ENCODE measurements at places on chromosomes 12 and 14. TPM values are rescaled to one million over a fixed set of nuclear protein-coding genes. Genes with fewer than 3 reads are reported as not detected.

DNA sequence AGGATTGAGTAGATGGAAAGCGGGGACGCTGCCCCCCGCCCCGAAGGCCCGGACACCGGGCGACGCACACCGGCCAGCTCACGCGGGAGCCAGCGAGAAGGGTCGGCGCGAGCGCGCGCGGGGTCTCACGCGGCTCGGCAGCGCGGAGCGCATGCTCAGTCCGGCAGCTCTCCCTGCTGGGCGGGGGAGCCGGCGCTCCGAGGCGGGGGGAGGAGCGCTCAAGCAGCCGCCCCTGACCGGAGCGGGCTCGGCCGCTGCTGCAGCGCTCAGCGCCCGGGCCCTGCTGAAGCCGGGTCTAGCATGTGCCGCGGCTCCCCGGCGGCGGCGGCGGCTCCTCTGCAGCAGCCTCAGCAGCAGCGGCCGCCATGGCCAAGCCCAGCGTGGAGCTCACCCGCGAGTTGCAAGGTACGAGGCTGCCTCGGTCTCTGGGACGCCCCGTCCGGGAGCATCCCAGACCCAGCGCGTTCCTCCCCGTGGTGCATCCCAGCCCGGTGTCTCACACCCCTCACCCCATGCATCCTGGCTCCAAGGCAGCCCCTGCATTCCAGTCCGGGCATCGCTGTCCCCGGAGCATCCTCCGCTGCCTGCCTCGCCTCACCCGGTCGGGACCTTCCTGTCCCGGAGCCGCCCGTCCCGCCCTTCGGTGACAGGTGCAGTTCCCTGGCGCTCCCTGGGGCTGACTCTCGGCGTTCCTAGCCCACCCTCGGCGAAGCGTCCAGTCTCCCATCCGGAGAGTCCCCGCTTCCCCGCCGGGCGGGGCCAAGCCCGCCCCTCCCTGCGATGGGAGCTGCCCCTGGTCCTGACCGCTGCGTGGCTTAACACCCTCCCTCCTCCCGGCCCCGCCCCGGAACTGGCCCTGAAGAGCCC lies at the start of gene CARMIL3:
TSS of gene CARMIL3 (plus strand) at position 221 of the 867 bp plus-strand sequence. CDS start at position 366, 145 bp downstream.
- DNase-seq, result peak; percentile 55
- peak within 1 kb of the TSS; percentile 85 for H3K4me3 ChIP-seq
- peaks cover 20% of the 10 kb centered on the region for H3K27me3 ChIP-seq
- no peak within 1 kb of the TSS for H3K27ac ChIP-seq
- H3K36me3 ChIP-seq, result no peaks in the 10 kb centered on the region
- H3K4me1 ChIP-seq, result peaks cover 14% of the 10 kb centered on the region

DNA sequence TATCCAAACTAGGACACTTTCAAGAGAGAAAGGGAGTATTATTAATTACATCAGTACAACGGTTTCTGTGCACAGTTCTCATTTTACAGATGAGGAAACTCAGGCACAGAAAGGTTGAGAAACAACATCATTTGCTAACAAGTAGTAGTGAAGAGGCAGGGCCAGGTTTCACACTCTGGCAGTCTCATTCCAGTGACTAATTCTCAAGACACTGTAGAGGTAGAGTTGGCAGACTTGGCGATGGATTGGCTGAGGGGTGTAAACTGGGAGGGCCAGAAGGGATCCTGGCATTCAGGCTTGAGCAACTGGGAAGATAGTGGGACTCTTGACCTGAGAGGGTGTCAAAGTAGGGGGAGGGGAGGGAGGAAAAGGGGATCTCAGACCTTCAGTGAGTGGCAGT lies 73.8 kb upstream of the BDKRB2 start:
- no peak overlapping the region for H3K4me3 ChIP-seq
- H3K4me1 ChIP-seq, result no peaks in the 10 kb centered on the region
- H3K36me3 ChIP-seq, result no peaks in the 10 kb centered on the region
- DNase-seq, result no peak
- H3K27ac ChIP-seq, result no peak overlapping the region
- peaks cover 9% of the 10 kb centered on the region for H3K27me3 ChIP-seq

GRCh38 chr12:46456356-46457334 lies 84.1 kb upstream of the SLC38A2 start:
- H3K27ac ChIP-seq, result no peak overlapping the region
- H3K27me3 ChIP-seq, result no peaks in the 10 kb centered on the region
- no peak for DNase-seq

DNA sequence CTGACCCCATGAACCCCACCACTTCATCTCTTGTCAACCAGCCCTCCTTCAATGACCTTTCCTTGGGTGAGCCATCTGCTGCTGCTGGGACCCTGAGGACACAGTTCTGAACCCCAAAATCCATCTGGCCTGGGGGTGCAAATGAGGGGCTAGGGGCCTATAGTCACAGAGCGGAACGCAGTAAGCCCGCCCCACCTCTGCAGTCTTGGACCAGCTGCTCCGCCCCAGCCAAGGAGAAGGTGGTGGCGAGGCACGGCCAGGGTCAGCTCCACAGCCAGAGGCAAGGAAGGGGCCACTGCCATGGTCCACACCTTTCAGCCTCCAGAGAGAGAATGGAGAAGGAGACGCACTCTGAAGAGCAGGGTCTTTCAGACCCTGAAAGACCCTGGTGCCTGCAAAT lies 5.1 kb downstream of the TMEM179 start:
- H3K4me3 ChIP-seq, result no peak overlapping the region
- DNase-seq, result no peak
- peaks cover 12% of the 10 kb centered on the region for H3K27me3 ChIP-seq

DNA sequence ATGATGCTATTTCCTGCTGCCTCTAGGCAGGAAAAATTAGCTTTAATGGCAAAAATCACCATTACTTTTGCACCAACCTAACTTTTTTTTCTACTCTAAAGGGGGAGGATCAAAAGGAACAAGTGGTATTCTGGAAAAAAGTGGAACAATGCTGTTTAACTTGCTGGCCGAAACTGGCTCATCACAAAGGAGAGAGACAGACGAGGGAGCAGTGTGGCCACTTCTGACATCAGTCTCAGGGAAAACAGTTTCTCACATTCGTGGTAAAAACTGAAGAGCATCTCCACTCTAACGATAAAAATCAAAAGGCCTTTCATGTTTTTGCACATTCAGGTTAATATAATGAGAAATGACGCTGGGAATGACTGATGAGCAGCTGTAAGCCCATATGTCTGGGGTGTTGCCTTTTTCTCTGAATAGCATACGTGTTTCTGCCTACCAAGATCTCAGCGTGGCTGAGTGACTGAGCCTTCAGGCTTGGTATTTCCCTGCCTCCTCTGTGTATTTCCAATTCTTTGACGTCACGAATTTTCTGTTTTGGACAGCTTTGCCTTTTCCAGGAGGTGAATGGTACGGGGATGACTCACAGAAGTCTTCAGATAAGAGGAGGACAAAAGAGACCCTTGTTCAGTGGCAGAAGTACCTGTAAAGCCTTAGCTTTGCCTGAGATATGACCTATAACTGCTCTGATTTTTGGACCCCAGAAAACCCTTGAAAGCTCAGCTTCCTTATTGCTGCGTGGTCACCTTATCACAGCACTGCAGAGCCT lies 358.8 kb downstream of the GLT1D1 start:
- peaks cover 9% of the 10 kb centered on the region for H3K4me1 ChIP-seq
- DNase-seq, result no peak
- H3K4me3 ChIP-seq, result no peak overlapping the region
- no peaks in the 10 kb centered on the region for H3K36me3 ChIP-seq
- no peak overlapping the region for H3K27ac ChIP-seq

- no peaks in the 10 kb centered on the region for H3K36me3 ChIP-seq
- no peak for DNase-seq
- H3K27me3 ChIP-seq, result no peaks in the 10 kb centered on the region
- H3K4me3 ChIP-seq, result no peak overlapping the region
- peak overlapping the region; percentile 25 for H3K27ac ChIP-seq
- peaks cover 66% of the 10 kb centered on the region for H3K4me1 ChIP-seq
These were observed 388.7 kb downstream of the ZFP36L1 start for GRCh38 chr14:68404146-68404527.

GRCh38 chr14:87901236-87901635 lies 91.7 kb downstream of the GALC start:
- no peak overlapping the region for H3K4me3 ChIP-seq
- H3K27ac ChIP-seq, result no peak overlapping the region
- peaks cover 16% of the 10 kb centered on the region for H3K4me1 ChIP-seq
- no peaks in the 10 kb centered on the region for H3K36me3 ChIP-seq

- H3K4me1 ChIP-seq, result peaks cover 28% of the 10 kb centered on the region
- H3K4me3 ChIP-seq, result no peak within 1 kb of the TSS
- no peak within 1 kb of the TSS for H3K27ac ChIP-seq
These were observed at the start of gene ADGRD1 for GRCh38 chr12:130953771-130954543. Gene ADGRD1, plus strand, starts transcription at chr12:130953907. Its CDS starts 559 bp downstream, at chr12:130954466.

- no peak overlapping the region for H3K27ac ChIP-seq
- no peak for DNase-seq
These were observed 161.1 kb downstream of the PPFIA2 start for GRCh38 chr12:81597928-81598604.

DNA sequence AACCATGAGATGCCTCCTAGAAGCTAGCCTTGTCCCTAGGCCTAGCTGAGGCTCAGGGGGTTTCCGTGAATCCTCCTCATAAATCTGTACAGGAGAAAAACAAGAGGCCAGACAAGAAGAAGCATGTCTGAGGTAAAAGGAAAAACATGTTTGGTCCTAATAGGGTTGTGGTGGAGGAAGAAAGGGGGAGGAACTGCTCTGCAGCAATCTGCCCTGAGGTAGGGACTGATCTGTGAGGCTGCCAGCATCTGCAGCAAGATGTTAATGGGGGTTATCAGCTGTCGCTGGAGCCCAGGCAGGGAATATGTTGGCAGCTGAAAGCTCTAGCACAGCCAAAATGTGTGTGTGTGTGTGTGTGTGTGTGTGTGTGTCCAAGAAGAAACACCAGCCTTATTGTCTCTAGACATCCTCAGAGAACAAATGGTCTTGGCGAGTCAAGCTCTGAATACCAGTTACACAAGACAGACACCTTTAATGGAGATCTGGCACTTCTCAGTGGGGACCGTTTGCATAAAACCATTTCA lies 218.5 kb downstream of the NUAK1 start:
- peaks cover 5% of the 10 kb centered on the region for H3K4me1 ChIP-seq
- no peak overlapping the region for H3K27ac ChIP-seq
- no peak overlapping the region for H3K4me3 ChIP-seq
- H3K36me3 ChIP-seq, result peaks cover 2% of the 10 kb centered on the region

DNA sequence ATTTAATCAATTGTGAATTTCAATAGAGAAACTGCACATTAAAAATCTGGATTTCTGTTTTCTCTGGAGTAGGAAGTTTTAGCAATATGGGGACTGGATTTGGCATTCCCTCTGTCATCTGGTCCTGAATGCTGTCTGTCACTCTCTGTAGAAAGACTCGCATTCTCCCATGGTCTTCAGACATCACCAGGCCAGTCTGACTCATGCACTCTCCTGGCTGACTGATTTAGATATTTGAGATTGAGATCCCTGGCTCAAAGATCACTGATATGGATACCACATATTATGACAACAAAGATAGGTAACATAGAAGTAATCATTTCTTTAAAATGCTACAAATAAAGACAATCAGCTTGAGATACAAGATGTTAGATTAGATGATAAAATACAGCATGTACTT lies 524.5 kb downstream of the GALC start:
- H3K27me3 ChIP-seq, result peaks cover 3% of the 10 kb centered on the region
- no peaks in the 10 kb centered on the region for H3K36me3 ChIP-seq
- no peak for DNase-seq
- H3K4me3 ChIP-seq, result no peak overlapping the region

DNA sequence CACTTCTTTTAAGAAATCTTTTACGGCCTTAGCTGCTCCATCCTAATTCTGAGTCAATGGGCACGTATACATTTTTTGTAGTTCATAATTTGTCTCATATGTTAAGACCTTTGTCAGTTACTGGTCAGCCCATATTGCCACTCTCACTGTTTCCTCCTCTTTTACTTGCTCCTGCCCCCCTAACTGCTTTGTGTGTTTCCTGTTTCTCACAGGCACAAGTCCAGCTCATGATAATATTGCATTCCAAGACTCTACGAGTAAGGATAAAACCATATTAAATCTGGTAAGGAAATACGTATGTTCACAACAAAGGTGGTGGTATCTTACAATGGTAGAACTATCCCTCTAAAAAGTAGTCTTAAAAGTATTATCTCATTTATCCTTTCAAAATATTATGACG lies 111.7 kb downstream of the DNAI7 start:
- H3K36me3 ChIP-seq, result no peaks in the 10 kb centered on the region
- no peak overlapping the region for H3K4me3 ChIP-seq
- DNase-seq, result no peak
- H3K27ac ChIP-seq, result no peak overlapping the region

DNA sequence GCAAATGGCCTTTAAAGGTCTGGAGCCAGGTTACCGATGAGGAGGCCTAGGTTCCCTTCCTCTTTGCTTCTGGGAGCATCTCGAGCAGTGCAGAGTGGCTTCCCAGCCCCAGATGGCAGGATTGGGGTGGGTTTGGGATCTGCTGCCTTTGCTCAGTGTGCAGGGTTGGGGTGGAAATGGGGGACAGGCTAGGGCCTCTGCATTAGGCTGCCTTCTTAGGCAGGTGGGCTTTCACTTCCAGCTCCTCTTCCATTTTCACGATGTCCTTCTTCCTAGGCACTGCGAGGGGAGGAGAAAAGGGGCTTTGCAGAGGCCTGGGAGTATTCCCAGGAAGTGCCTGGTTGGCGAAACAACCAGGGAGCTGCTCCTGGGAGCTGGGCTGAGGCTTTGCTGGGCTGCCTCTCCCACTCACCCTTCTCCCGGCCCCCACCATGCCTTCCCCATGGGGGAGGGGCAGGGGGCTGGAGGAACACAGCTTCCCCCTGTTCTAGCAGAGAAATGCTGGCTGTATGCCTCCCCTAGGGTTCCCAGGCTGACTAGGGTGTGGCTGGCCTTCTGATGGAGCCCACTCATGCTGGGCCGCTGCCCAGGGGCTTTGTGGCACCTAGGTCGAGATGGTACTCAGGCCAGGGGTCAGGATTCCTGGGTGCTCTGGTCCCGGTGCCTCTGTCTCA lies 2.4 kb downstream of the NR4A1 start:
- no peaks in the 10 kb centered on the region for H3K36me3 ChIP-seq
- peaks cover 40% of the 10 kb centered on the region for H3K4me1 ChIP-seq
- no peak overlapping the region for H3K27ac ChIP-seq
- no peak for DNase-seq
- peaks cover 3% of the 10 kb centered on the region for H3K27me3 ChIP-seq
- peak overlapping the region; percentile 97 for H3K4me3 ChIP-seq

DNA sequence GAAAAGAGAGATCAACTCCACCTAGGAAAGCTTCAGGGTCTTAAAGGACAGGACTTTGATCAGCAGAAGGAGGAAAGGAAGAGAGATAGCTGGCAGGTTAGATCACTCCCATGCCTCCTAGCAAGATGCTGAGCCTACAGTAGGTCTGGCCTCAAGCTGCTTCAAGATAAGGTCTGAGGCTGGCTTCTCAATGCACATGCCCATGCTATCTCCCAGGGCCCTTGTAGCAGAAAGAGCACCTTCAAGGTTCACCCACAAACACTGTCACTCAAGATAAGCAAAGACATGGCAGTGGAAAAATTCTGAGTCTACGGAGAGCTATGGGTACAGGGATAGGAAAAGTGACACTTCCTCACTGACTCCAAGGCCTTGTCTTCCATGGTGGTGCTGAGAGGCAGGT lies 14.3 kb downstream of the REM2 start:
- peaks cover 7% of the 10 kb centered on the region for H3K36me3 ChIP-seq
- peaks cover under 1% of the 10 kb centered on the region for H3K4me1 ChIP-seq
- H3K27ac ChIP-seq, result no peak overlapping the region

The OR4E2 gene
- total RNA-seq, result not detected

The ACSS3 gene
- total RNA-seq, result 14.5 TPM

The IGFBP6 gene
- 0.73 TPM for total RNA-seq

The GLIPR1L1 gene
- not detected for total RNA-seq

The KRT3 gene
- total RNA-seq, result not detected

The BMP4 gene
- total RNA-seq, result 1.3 TPM

The UNC79 gene
- total RNA-seq, result 2.2 TPM

The EIF2B2 gene
- total RNA-seq, result 50.5 TPM
